ENCODE measurements at places on chromosomes 3 and 15.
A peak's percentile ranks its signal among the peaks of the same experiment; 100 is the strongest.

DNA sequence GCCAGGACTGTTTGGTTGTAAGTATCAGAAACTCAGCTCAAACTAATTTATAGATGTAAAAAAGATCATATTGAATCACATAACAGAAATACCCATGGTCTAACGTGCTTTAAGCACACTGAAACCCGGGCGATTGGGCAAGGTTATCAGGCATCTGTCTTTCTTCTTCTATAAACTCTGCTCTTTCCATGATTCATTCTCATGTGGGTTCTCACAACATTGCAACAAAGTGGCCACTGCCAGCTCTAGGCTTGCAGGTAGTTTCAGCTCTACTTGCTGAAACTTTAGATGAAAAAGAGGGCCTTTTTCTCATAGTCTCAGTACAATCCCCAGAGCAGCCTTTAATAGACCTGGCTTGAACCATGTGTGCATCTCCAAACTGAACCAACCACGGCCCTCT is 456.1 kb downstream of the MFSD1 start:
- no peak overlapping the region for H3K27ac ChIP-seq
- H3K27me3 ChIP-seq = no peaks in the 10 kb centered on the region
- DNase-seq = no peak
- H3K4me3 ChIP-seq = no peak overlapping the region

DNA sequence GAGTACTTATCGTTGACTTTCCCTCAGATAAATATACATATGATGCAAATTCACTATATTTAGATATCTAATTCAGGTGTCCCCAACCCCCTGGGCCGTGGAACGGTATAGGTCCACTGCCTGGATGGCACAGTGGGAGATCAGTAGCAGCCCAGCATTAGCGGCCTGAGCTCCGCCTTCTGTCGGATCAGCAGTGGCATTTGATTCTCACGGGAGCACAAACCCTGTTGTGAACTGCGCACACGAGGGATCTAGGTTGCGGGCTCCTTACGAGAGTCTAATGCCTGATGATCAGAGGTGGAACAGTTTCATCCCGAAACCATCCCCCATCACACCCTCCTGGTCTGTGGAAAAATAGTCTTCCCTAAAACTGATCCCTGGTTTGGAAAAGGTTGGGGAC is 6.9 kb downstream of the KNL1 start:
- H3K4me3 ChIP-seq = no peak overlapping the region
- H3K27ac ChIP-seq = no peak overlapping the region
- no peaks in the 10 kb centered on the region for H3K27me3 ChIP-seq
- H3K36me3 ChIP-seq = no peaks in the 10 kb centered on the region
- no peaks in the 10 kb centered on the region for H3K4me1 ChIP-seq
- DNase-seq = no peak

DNA sequence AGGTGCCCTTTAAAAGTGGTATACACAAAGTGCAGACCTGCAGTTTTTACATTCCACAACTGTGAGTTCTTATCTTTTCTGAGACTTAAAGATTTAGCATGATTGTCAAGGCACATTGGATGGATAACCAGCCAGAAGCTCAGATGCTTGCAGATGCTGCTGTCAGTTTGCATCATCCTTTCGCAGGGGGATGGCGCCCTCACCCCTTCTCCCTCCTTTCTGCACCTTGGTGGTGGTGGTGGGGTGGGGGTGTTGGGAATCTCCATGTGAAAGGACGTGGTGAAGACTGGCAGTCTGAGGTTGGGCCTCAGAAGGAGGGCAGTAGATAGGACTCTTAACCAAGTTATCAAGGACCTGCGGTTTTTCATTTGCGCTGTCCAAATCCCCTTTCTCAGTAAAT is 309.6 kb upstream of the SEMA6D start:
- no peaks in the 10 kb centered on the region for H3K36me3 ChIP-seq
- DNase-seq = no peak

DNA sequence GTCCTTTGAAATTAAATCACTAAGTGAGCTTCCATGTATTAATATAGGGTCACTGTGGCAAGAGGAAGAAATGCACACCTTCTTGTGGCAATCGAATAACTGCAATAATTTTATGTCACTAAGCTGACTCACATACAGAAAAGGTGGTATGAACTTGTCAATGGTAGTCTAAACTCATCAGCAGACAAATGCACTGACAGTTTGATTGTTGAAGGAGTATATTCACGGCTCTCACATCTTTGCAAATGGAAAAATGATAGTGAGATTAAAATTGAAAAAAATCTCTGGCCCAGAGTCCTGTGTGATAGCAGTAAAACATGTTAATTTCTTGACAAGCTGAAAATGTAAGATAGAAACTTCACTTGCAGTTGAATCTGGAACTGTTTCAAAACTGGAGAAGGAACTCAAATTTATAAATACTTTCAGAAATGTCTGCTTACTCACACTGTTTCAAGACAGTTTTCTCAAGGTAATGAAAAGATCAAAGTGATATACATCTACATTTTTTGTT is 215.8 kb upstream of the CADM2 start:
- H3K4me3 ChIP-seq = no peak overlapping the region
- no peak for DNase-seq
- H3K36me3 ChIP-seq = no peaks in the 10 kb centered on the region
- H3K4me1 ChIP-seq = no peaks in the 10 kb centered on the region

DNA sequence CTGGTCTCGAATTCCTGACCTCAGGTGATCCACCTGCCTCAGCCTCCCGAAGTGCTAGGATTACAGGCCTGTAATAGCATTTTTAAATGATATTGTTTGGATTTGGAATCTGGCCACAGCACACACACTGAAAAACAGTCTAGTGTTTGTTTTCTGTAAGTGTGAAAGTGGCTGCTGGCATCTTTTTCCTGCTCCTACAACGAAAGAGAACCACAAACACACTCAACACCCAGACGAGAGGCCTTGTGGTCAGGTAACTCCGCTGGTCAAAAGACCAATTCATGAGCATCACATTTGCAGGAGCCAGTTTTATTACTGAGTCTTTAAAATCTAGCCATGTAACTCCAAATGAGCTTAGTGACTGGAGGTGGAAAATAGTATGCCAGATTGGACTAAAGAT is 50.2 kb downstream of the IMPG2 start:
- H3K4me3 ChIP-seq = no peak overlapping the region
- H3K27ac ChIP-seq = no peak overlapping the region
- H3K36me3 ChIP-seq = no peaks in the 10 kb centered on the region
- no peaks in the 10 kb centered on the region for H3K27me3 ChIP-seq
- DNase-seq = no peak
- H3K4me1 ChIP-seq = peaks cover 57% of the 10 kb centered on the region

DNA sequence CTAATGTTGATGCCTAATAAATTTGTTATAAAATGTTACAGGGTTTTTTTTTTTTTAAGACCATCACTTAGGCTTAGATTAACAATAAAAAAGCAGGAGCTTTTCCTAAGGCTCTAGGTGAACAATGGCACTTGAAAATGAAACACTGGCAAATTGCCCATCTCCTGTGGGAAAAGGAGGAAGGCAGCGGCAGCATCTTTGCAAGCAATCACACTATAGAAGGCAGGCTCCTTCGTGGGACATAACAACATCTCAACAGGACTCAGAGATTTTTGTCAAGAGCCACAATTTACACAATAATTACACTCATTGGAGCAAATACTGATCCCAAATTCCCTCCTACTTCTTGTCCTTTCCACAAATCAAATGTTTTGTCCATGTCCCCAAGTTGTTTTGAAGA is 646.7 kb downstream of the ROBO2 start:
- DNase-seq = no peak
- no peaks in the 10 kb centered on the region for H3K4me1 ChIP-seq
- no peaks in the 10 kb centered on the region for H3K36me3 ChIP-seq
- H3K27ac ChIP-seq = no peak overlapping the region
- no peaks in the 10 kb centered on the region for H3K27me3 ChIP-seq

GRCh38 chr3:52046186-52046901 is 10.0 kb downstream of the DUSP7 start:
- no peaks in the 10 kb centered on the region for H3K27me3 ChIP-seq
- peak overlapping the region; percentile 17 for H3K4me3 ChIP-seq
- H3K27ac ChIP-seq = peak overlapping the region; percentile 87
- H3K36me3 ChIP-seq = peaks cover 16% of the 10 kb centered on the region
- peak; percentile 78 for DNase-seq

GRCh38 chr3:60096403-60096802 is 1046.6 kb upstream of the CFAP20DC start:
- H3K4me3 ChIP-seq = no peak overlapping the region
- no peaks in the 10 kb centered on the region for H3K4me1 ChIP-seq
- no peaks in the 10 kb centered on the region for H3K36me3 ChIP-seq

- DNase-seq = no peak
- H3K27me3 ChIP-seq = no peaks in the 10 kb centered on the region
- no peaks in the 10 kb centered on the region for H3K4me1 ChIP-seq
- no peaks in the 10 kb centered on the region for H3K36me3 ChIP-seq
Observed at GRCh38 chr3:179005213-179005612, 66.4 kb downstream of the ZMAT3 start.

- H3K27me3 ChIP-seq = no peaks in the 10 kb centered on the region
- peaks cover 27% of the 10 kb centered on the region for H3K4me1 ChIP-seq
- H3K36me3 ChIP-seq = no peaks in the 10 kb centered on the region
- H3K4me3 ChIP-seq = peak overlapping the region; percentile 51
- peak overlapping the region; percentile 82 for H3K27ac ChIP-seq
Observed at GRCh38 chr15:61033940-61034677, 195.0 kb downstream of the RORA start.

DNA sequence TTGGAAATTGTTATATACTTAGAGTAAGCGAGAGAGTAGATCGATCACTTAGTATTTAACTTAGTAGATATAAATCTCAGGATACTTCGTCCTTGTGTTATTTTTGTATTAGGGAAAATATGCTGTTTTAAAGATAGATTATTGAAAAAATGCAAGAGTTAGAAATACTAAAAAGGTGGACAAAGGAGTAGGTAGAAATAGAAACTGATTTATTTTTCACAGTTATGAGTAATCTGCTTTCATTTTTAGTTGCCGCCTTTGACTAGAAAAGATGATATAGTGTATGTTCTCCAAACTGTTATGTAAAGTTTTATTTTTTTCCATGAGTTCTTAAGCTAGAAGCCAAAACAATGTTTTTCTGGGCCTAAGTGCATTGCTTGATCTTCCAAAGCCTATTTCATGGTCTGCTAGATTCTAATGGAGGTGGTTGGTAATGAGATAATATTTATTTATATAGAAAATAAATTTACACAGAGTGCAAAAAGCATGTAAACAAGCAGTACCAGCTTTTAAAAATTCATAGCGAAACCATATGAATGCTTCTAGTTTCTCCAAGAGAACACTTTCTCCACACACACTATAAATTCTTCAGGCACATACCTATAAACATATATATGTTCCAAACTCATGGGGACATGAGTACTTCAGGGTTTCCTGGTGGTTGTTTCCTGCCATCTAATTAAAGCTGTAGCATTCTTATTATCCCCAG is 61.1 kb downstream of the DIPK2A start:
- H3K27me3 ChIP-seq = no peaks in the 10 kb centered on the region
- H3K4me1 ChIP-seq = peaks cover 28% of the 10 kb centered on the region
- peak overlapping the region; percentile 48 for H3K27ac ChIP-seq

GRCh38 chr3:81694662-81695061 is 66.8 kb downstream of the GBE1 start:
- no peak overlapping the region for H3K27ac ChIP-seq
- H3K27me3 ChIP-seq = no peaks in the 10 kb centered on the region
- H3K4me3 ChIP-seq = no peak overlapping the region
- H3K4me1 ChIP-seq = no peaks in the 10 kb centered on the region

GRCh38 chr15:59329570-59330350 is 42.9 kb downstream of the MYO1E start:
- no peaks in the 10 kb centered on the region for H3K36me3 ChIP-seq
- no peaks in the 10 kb centered on the region for H3K27me3 ChIP-seq
- no peak overlapping the region for H3K27ac ChIP-seq
- H3K4me1 ChIP-seq = peaks cover 23% of the 10 kb centered on the region

DNA sequence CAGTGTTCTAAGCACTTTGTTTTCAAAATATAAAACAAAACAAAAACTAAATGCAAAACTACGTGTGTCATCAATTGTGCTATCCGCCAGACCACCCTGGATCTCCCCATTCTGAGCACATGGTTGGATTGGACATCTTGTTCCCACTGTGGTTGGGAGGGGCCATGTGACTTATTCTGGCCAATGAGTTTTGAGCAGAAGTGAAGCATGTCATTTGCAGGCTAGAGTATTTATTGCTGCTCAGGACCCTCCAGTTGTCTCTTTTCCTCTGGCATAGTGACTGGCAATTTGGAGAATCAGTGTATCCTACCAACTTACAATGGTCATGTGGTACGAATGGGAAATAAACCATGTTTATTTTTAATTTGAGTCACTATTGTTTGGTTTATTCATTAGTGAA is 70.2 kb upstream of the ST8SIA2 start:
- no peak overlapping the region for H3K27ac ChIP-seq
- H3K4me3 ChIP-seq = no peak overlapping the region
- DNase-seq = no peak
- no peaks in the 10 kb centered on the region for H3K36me3 ChIP-seq
- no peaks in the 10 kb centered on the region for H3K4me1 ChIP-seq

DNA sequence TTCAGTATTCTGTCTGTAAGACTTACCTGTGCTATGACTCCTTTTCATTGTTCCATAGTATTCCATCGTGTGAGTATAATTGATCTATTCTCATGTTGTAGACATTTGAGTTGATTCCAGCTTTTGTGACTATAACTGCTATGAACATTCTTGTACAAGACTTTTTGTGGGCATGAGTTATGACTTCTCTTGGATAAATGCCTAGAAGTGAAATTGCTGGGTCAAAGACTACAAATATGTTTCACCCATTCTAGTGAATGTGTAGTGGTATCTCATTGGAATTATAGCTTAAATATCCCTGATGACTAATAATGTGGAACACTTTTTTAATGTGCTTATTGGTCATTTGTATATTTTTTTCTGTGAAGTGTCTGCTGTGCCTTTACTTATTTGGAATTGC is 27.6 kb upstream of the NPHP3 start:
- no peak overlapping the region for H3K27ac ChIP-seq
- no peaks in the 10 kb centered on the region for H3K4me1 ChIP-seq
- no peak for DNase-seq

GRCh38 chr15:70704166-70704565 is 59.2 kb downstream of the UACA start:
- no peaks in the 10 kb centered on the region for H3K36me3 ChIP-seq
- no peak overlapping the region for H3K4me3 ChIP-seq
- no peak for DNase-seq
- H3K4me1 ChIP-seq = peaks cover 60% of the 10 kb centered on the region
- no peaks in the 10 kb centered on the region for H3K27me3 ChIP-seq

DNA sequence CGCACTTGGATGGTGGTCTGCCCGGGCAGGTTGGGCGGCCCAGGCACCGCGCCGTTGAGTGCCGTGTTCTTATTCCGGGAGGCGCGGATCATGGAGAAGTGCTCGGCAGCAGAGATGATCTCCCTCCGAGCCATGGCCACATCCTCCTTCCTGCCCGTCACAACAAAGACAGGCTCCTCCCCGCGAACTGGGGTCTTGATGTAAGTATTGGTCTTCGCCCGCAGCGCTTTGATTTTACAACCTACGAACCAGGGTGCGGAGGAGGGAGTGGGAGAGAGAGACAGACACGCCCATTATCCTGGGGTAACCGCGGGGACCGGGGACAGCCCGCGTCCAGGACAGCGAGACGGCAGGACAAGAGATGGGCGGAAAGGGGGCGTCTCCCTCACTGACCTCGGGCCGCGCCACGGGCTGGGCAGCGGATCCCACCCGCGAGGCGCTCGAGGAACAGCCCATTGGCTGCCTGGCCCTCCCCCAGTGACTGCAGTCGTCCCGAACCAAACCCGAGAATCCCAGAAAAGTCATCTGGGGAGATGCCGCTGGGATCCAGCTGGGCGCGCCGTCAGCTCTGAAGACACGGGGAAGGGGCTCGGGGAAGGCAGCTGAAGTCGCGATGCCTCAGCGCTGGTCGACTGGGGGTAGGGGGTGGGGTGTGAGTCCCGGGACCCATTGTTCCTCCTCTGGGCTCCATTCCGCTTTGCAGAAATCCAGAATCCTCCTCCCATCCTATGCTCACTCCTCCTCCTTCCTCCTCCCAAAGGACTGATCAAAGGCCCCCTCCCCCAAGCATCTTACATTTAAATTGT is 1.2 kb downstream of the MEX3B start:
- H3K4me3 ChIP-seq = peak overlapping the region; percentile 96
- H3K4me1 ChIP-seq = peaks cover 20% of the 10 kb centered on the region
- DNase-seq = no peak
- H3K36me3 ChIP-seq = no peaks in the 10 kb centered on the region
- no peak overlapping the region for H3K27ac ChIP-seq
